CD4-positive, alpha-beta T cell treated with Interleukin-6 for 4 hours (primary cell): ENCODE measurements at places on chromosomes 2 and 18.

GRCh38 chr2:147177071-147177857 lies 667.6 kb upstream of the ACVR2A start:
- no peak for DNase-seq

- DNase-seq: no peak
Observed at GRCh38 chr2:16115291-16115690, 174.9 kb downstream of the MYCN start.

- DNase-seq: no peak
Observed at GRCh38 chr2:224816816-224817215, 100.7 kb upstream of the CCDC195 start.

- DNase-seq: no peak
Observed at GRCh38 chr2:67876176-67876575, 186.6 kb downstream of the C1D start.

DNA sequence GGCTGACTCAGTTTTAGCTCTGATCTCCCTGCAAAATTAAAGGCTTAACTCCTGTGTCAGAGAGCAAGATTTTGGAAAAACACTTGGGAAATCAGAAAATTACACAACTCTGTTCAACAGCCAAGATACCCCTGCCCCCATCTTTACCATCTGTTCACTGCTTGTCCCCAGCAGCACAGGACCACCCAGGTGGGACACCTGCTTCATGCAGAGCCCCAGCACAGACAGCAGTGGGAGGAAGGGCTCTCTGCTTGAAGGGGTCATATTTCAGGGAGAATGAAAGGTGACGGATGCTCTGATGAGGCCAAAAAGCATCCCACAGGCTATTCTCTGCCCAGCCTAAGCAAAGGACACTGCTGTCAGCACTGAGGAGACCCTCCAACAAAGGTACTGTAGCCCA lies 584.6 kb upstream of the KLHL29 start:
- no peak for DNase-seq

GRCh38 chr18:70688286-70688685 lies 399.4 kb downstream of the SOCS6 start:
- no peak for DNase-seq

DNA sequence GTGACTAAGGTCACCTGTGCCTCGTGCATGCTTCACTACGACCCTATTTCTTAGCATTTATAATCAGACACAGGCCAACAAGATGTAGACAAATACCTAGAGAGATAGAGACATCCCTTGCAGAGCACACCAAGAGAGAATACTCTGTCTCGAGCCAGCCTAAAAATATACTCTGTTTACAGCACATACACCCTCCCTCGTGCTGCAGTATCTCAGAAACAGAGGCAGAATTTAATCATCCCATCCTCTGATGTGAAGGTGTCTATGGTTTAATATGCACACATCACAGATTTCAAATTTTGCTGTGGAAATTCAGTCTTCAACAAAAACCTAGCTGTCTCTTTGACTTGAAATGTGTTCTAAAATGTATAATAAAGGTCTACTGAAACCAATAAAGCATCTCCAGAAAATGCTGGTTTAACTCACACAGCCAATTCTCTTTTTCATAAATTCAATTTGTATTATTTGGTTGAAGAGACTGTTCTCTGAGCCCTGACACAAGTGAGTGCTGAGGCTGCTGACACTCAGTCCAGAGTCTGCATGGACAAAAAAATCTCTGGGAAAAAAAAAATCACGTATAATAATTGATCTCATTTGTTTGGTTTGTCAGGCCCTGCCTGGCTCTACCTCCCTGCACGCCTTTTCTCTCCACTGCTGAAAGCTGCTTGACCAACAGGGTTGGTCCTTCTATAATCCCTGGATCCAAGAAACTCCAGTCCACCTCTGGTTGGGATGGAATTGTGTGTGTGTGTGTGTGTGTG lies 142.0 kb upstream of the FSHR start:
- no peak for DNase-seq

- no peak for DNase-seq
Observed at GRCh38 chr2:151032741-151033191, 228.9 kb downstream of the RBM43 start.

GRCh38 chr18:79518683-79519128 lies 123.0 kb downstream of the NFATC1 start:
- no peak for DNase-seq
